Stimulated activated CD4-positive, alpha-beta T cell treated with anti-CD3 and anti-CD28 coated beads, TNF-alpha, amount 100 ng/mL, for 24 hours (primary cell): ENCODE measurements at places on chromosomes 7 and 10.

- DNase-seq: no peak
Observed at GRCh38 chr7:33807779-33808482, 97.4 kb upstream of the BMPER start.

- no peak for DNase-seq
Observed at GRCh38 chr10:50438049-50438936, 185.5 kb downstream of the SGMS1 start.

GRCh38 chr10:103553743-103554487 lies 60.4 kb downstream of the NEURL1 start:
- peak; percentile 55 for DNase-seq

DNA sequence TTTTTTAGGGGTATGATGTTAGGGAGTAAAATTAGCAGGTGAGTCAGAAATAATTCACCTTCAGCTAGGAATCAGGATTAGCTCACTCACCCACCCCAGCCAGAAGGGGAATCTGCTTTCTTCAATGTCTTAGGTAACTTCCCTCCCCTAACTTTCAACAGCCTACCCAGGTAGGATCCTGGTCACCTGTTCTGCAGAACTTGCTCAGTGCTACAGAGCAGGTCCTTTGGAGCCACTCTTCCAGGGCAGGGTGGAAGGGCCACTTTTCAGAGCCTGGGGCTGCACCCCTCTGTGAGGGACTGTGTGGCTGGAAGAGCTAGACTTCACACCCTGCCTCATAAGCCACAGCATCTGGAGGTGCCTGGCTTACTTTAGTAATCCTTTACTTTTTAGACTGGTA lies 58.1 kb downstream of the SHH start:
- no peak for DNase-seq

- no peak for DNase-seq
Observed at GRCh38 chr10:92880233-92880861, 32.0 kb downstream of the EXOC6 start.

DNA sequence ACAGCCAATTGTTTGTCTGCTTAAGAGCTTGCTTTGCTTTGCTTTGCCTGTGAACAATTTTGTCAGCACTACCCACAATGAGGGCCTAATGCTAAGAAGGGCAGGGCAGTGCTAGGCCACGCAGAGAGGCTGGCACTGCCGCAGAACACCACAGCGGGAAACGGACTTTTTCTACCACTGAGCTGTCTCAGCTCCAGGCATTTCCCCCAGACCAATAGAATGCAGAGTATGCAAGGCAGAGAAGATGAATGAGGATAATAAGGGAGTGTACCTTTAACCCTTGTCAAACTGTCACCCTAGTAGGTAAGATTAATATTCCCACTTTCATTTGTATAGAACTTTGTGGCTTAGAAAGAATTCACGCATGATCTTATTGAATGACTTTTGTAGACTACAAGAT lies 104.5 kb downstream of the SH3PXD2A start:
- no peak for DNase-seq

DNA sequence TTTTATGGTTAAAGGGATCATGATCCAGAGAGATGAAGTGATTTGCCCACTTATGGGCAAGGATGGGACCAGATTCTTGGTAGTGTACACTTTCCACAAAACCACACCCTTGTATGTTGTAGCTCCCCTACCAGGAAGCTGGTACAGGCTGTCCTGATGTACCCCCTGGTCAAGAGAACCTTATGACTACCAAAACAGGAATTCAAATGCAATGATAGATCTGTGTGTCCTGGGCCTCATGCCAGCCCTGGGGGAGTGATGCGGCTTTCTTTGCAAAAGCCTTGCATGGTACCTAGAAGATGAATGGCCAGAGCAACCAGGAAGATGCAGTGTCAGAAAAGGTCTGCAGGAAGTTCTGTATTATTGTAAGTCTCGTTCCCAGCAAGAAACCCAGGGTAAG lies 94.9 kb upstream of the AGK start:
- DNase-seq: no peak

- no peak for DNase-seq
Observed at GRCh38 chr7:11716185-11716584, 115.8 kb downstream of the THSD7A start.

GRCh38 chr7:150850273-150850672 lies 2.0 kb upstream of the AOC1 start:
- DNase-seq: no peak
